Kasumi-1 (cell line): ENCODE measurements at places on chromosomes 5 and 9.

DNA sequence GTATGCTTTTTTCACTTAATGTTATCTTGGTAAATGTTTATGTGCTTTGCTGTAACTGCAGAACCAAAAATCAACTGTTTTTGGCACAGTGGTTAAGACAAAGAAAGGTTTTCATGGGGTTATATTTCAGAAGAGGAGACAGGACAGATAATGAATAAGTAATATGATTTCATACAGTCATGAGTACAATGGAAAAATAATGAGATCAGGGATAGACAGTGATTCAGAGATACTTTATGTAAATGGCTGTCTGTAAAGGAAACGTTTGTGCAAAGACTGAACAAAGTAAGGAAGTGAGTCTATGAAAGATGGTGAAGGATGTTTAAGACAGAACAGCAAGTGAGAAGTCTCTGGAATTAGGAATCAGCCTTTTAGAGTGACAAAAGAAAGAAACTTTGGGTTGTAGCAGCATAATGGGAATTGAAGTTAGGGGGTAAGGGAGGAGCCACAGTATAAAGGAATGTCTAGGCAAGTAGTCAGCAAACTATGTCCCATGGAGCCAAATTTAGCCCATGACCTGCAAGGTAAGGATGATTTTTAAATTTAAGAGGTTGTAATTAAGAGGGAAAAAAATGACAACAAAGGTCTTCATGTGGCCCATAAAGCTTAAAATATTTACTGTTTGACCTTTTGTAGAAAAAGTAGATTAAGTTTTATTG, 55.0 kb downstream of the TNPO1 start:
- no peak for DNase-seq

- peak; percentile 86 for DNase-seq
Measured at GRCh38 chr9:18947892-18948339, 85.1 kb downstream of the SAXO1 start.

GRCh38 chr9:70131296-70131695, 87.6 kb downstream of the MAMDC2 start:
- no peak for DNase-seq

- no peak for DNase-seq
Measured at GRCh38 chr5:59474324-59474723, 419.2 kb downstream of the PDE4D start.
